ENCODE measurements at places on chromosomes 12 and 14.

DNA sequence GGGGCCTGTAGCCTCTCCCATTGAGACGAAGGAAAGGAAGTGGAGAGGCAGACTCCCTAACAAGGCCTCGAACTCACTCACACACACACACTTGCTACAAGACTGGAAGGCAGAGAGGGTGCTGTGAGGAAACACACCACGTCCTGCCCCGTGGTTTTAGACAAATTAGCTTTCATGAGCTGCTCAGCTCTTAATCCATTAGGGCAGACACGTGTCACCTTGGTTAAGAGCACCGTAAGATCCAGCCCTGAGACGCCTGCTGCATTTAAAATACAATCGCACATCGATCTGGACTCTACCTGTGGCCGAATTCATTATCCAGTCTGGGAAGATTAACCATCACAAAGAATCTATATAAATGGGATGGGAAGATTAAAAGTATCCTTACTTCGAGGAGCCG, 72.0 kb downstream of the RIMBP2 start:
- DNase-seq, result no peak

GRCh38 chr14:99522934-99523703, 41.9 kb downstream of the CCNK start:
- no peak for DNase-seq

GRCh38 chr12:93174473-93174872, 203.3 kb upstream of the NUDT4 start:
- no peak for DNase-seq

GRCh38 chr12:126558219-126558618, 1493.0 kb downstream of the AACS start:
- no peak for DNase-seq

DNA sequence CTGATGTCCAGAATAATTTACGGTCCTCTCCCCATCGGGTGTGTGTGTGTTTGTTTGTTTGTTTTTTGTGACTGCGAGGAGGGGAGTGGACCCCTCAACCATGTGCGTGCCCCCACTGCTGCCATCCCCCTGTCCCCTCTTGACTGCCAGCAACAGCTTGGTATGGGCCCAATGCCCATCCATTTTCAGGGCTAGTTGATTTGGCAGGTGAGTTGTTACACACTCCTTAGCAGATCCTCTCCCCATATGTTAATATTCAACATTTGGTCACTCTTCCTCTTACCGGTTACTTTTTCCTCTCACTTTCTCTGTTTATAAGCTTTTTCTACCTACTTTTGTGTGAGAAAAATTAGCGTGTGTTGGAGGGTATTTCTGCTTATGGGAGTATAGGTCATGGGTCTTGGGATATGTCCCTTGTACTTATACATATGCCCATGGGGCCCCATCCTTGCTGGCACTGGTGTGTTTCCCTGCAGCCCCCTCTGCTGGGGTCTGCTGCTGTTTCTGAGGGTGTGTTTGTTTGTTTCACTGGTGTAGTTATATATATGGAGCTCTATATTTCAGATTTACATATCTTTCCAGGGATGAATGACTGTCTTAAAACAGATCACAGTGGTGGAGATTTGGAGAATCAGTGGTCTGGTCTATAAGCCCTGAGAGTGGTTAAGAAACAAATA, 33.8 kb downstream of the ZFHX2 start:
- no peak for DNase-seq

GRCh38 chr12:83641789-83642188, 955.1 kb downstream of the TMTC2 start:
- no peak for DNase-seq

DNA sequence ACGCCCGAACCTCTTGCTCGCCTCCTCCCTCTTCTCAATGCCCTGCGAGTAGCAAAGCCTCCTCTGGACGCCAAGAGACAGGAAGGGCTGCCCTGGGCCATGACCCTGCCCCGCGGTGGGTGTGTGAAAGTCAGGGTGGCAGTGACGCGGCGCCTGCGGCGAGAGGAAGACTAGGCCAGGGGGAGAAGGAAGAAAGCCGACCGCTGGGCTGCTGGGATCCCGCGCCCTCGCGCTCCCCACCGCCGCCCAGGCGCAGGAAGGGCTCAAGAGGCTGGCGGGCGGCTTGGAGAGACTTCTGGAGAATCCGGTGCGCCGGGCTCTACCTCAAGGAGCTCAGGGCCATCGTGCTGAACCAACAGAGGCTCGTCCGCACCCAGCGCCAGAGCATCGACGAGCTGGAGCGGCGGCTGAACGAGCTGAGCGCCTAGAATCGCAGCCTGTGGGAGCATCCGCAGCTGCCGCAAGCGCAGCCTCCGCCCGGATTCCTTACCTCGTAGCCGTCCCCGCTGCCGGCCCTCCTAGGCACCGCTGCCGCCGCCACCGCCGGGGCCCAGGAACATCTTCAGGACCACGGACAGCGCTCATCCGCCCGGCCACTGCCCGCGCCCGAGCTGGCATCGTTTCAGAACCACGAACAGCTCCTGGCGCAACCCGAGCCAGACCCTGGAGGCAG, 105.0 kb upstream of the PRB2 start:
- DNase-seq, result peak; percentile 24

GRCh38 chr12:3564861-3565260, 73.9 kb downstream of the PRMT8 start:
- no peak for DNase-seq

DNA sequence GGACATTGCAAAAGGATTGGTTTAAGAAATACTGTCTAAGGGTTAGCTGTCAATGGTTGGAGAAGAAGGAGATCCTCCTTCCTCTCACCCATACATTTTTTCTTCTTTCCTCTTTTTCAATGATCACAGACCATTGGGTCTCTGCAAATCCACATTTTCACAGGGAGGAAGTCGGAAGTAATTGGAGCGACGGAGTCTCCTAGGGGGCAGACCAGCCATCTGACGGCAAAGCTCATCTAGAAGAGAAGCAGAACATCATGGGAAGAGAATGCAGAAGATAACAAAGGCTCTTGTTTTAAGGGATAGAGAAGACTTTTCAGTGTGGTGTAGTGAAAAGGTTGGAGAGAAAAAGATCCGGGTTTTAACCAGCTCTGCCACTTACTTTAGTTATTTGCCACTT, 14.7 kb downstream of the MFAP5 start:
- DNase-seq, result no peak

DNA sequence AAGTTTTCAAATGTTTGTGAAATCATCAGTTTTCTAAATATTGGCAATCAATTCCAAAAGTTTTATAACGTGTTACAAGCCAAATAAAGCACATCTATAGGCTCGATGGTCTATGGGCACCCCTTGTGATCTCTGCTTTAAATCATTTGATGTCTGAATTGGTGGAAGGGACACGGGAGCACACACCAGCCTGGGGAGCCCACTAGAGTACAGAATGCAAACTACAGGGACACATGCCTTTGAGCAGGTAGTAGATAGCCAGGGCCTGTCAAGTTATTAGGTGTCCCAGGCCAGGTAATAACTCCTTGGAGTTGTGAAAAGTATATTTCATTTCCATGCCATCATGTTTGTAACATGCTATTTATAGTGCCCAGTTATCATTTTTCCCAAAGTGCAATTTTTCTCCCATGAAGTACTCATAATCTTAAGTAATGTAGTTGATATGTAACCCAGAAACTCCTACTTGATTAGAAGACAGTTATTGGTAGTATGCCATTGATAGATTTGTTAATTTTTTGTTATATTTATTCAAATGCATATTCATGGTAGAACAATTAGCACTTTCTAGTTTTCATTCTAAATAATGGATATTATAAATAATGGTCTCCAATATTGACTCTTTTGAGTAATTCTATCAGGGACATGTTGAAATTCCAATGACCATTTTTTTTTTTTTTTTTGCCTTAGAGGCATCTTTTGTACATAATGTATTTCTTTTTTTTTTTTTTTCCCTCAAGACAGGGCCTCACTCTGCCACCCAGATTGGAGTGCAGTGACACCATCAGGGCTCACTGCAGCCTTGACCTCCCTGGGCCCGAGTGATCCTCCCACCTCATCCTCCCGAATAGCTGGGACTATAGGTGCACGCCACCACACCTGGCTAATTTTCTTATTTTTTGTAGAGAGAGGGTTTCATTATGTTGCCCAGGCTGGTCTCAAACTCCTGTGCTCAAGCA, 96.9 kb upstream of the FGD4 start:
- DNase-seq, result peak; percentile 51

DNA sequence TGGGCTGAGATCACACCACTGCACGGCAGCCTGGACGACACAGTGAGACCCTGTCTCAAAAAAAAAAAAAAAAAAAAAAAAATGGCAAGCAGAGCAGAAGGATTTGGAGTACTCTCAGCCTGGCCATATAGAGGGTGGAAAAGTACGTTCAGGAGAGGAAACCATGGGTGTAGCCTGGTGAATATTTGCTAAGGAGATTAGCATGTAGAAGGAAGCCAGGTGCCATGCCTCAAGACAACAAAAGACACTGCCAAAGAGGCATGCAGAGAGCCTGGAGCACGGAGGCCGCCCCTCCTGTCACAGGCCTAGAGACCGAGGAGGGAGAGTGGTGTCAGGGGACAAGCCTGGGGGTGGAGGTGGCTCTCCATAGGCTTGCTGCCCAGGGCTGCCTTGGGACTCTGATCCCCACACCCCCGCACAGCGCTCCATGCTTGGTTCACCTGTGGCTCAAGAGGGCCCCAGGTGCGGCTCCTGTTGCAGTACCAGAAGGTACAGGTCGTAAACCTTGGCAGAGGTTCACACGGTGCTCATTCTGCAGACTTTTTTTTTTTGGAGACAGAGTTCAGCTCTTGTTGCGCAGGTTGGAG, 27.9 kb upstream of the DEGS2 start:
- no peak for DNase-seq

DNA sequence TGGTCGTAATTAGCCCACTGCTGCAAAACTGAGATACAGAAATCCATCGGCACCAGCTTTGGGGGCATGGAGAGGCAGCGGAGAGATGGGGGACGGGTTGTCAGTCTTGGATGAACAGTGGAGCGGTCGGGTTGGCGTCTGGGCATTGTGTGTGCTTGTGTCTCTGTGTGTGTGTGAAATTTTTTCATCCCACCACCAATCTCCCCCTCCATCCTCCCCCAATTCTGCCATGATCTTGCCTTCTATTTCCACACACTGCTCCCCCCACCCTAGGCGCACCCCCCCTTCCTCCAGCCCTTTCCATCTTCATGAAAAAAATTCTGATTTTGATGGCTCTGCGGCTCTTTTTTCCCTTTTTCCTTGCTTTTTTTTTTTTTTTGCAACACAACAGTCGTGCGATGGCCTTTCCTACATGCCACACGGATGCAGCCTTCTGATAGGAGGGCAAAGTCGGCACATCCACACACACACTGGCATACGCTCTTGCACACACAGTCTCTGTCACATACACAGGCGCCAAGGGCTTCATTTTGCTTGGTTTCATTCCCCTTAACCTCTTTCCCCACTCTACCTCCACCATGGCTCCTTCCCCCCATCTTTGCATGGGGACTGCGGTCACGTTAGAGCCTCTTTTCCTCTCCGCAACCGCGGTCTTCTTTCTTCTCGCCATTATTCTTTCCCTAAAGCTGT, 3.3 kb downstream of the NRXN3 start:
- no peak for DNase-seq

DNA sequence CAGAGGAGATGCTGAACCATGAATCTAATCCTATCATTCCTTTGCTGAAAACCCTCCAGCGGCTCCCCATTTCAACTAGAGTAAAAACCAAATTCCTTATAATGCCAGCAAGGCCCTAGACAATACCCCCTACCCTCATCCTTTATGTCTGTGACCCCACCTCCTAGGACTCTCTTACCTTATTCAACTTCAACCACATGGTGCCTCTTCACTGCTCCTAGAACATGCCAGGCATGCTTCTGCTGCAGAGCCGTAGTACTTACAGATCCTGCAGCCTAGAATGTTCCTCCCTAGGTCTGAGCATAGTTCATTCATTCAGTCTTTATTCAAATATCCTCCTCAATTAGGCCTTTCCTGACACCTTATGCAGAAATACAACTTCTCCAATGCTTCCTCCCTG, 54.9 kb downstream of the DCAF5 start:
- no peak for DNase-seq

DNA sequence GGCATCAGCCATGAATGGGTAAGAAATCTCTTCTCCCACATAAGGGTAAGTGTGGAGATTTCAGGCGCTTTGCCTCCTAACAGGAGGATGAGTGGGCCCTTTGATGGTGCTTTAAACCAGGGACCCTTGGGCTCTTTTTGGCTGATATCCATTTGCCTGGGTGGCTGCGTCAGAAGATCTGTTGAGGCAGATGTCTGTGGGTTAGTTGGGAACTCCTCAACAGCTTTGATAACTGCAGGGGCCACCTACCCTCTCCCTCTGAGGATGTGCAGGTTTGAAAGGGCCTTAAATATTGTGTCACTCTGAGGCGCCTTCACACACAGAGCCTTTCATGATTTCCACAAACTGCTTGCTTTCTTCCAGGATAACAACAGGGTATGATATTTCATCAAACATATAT, 210.7 kb downstream of the PPM1H start:
- no peak for DNase-seq

All from pons (tissue), 1 donor.